NCI-H2107 (cell line): ENCODE measurements at places on chromosomes 6 and 20.
A peak's percentile ranks its signal among the peaks of the same experiment; 100 is the strongest.

- no peak for DNase-seq
Observed at GRCh38 chr6:1349655-1350054, 37.8 kb downstream of the FOXQ1 start.

- peak; percentile 3 for DNase-seq
Observed at GRCh38 chr6:106084106-106084988, 1.8 kb upstream of the PRDM1 start.

- DNase-seq = no peak
Observed at GRCh38 chr6:151084275-151084674, 155.5 kb upstream of the AKAP12 start.

- DNase-seq = no peak
Observed at GRCh38 chr6:35892482-35892881, 28.4 kb downstream of the SRPK1 start.

DNA sequence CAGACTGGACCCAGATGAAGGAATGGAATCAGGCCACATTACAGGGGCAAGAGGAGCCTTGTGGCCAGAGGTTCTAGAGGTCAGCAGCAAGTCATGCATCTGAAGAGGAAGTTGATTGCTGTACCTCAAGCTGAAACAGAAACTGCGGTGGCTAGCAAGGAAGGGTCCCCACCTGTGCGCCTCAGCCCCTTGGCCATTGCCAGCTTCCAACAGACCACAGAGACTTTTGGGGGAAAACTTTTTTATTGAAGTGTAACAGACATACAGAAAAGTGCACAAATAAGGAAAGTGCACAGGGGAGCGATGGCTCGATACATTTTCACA is 26.8 kb upstream of the SLC9A8 start:
- DNase-seq = no peak
